ENCODE measurements at places on chromosomes 13 and 19. TPM values are rescaled to one million over a fixed set of nuclear protein-coding genes. Genes with fewer than 3 reads are reported as not detected.

Gene KLF2
- polyA plus RNA-seq = 4.8 TPM

Gene DNAJC15
- polyA plus RNA-seq = 19.4 TPM

Gene GJB2
- 0.28 TPM for polyA plus RNA-seq

Gene HMGB1
- 389 TPM for polyA plus RNA-seq

Gene FFAR1
- polyA plus RNA-seq = not detected

Gene SGCG
- 1.4 TPM for polyA plus RNA-seq

Gene FCHO1
- polyA plus RNA-seq = 1.5 TPM

Gene PROZ
- polyA plus RNA-seq = not detected

GRCh38 chr19:3350014-3350663 lies 16.2 kb upstream of the NFIC start:
- H3K27me3 ChIP-seq = no peaks in the 10 kb centered on the region
- no peaks in the 10 kb centered on the region for H3K4me1 ChIP-seq
- H3K36me3 ChIP-seq = no peaks in the 10 kb centered on the region
- DNase-seq = no peak
- H3K27ac ChIP-seq = no peak overlapping the region

DNA sequence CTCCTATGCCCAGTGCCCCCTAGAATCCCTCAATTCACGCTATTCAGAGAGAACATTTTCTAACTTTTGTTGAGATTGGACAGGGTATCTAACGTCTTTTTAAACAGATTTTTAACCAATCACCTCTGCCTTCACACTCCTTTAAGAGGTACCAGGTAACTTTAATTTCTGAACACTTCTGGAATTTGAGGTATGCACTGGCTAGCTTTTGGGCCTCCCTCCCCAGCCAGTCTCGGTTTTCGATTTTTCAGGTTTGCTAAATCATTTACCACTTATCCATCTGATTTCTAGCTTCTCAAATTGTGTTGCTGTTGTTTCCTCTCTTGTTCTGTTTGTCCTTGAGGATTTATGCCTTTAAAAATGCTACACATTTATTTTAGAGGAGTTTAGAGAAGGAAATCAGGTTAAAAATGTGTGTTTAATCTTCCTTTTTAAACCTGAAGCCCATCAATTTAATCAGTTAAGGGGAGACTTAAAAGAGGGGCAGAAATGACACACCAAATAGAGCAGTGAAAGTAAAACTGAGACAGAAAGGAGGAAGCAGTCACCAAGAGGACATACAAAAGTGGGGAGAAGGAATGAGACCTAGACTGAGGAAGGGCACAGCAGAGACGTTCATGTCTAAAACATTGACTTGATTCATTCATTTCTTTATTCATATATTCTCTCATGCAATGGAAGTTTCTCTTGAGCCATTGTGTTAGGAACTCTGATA lies 139.6 kb upstream of the HTR2A start:
- no peak for DNase-seq
- no peaks in the 10 kb centered on the region for H3K27me3 ChIP-seq
- no peak overlapping the region for H3K4me3 ChIP-seq
- H3K27ac ChIP-seq = no peak overlapping the region
- no peaks in the 10 kb centered on the region for H3K36me3 ChIP-seq

DNA sequence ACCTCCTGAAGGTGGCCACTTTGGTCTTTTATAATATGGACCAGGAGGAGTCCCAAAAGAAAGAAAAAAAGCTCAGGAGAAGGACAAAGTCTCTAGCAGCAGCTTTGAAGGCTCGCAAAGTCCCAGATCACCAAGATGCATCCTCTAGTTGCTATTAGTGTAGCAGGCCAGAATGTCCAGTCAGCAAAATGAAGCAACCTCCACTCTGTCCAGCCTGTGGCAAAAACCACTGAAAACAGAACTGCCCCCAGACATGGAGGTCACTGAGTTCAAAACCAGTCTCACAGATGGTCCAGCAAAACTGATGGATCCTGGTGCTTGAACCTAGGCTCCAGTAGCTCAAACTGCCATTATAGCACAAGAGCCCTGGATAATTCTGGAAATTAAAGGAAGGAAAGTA lies 10.4 kb downstream of the LILRB4 start:
- H3K27ac ChIP-seq = no peak overlapping the region
- no peaks in the 10 kb centered on the region for H3K36me3 ChIP-seq
- no peak overlapping the region for H3K4me3 ChIP-seq
- no peaks in the 10 kb centered on the region for H3K4me1 ChIP-seq
- H3K27me3 ChIP-seq = no peaks in the 10 kb centered on the region
- DNase-seq = no peak

- DNase-seq = no peak
- no peak overlapping the region for H3K4me3 ChIP-seq
- peaks cover 2% of the 10 kb centered on the region for H3K4me1 ChIP-seq
- no peaks in the 10 kb centered on the region for H3K27me3 ChIP-seq
- H3K27ac ChIP-seq = no peak overlapping the region
Measured at GRCh38 chr13:28172947-28173346, 34.6 kb downstream of the PAN3 start.

GRCh38 chr13:41962994-41963393 lies 2.1 kb upstream of the VWA8 start:
- H3K27ac ChIP-seq = no peak overlapping the region
- DNase-seq = no peak
- no peak overlapping the region for H3K4me3 ChIP-seq
- H3K36me3 ChIP-seq = no peaks in the 10 kb centered on the region
- no peaks in the 10 kb centered on the region for H3K4me1 ChIP-seq

- H3K27me3 ChIP-seq = no peaks in the 10 kb centered on the region
- H3K36me3 ChIP-seq = no peaks in the 10 kb centered on the region
- no peak for DNase-seq
- H3K4me1 ChIP-seq = no peaks in the 10 kb centered on the region
- no peak overlapping the region for H3K4me3 ChIP-seq
Measured at GRCh38 chr13:49185264-49185663, 34.9 kb upstream of the MLNR start.

- H3K27ac ChIP-seq = no peak overlapping the region
- no peaks in the 10 kb centered on the region for H3K4me1 ChIP-seq
- no peak overlapping the region for H3K4me3 ChIP-seq
- H3K27me3 ChIP-seq = no peaks in the 10 kb centered on the region
- H3K36me3 ChIP-seq = no peaks in the 10 kb centered on the region
Measured at GRCh38 chr13:98364647-98365046, 187.6 kb upstream of the RNF113B start.

- peak; percentile 99 for DNase-seq
- H3K27me3 ChIP-seq = no peaks in the 10 kb centered on the region
- peak within 1 kb of the TSS; percentile 81 for H3K4me3 ChIP-seq
- H3K36me3 ChIP-seq = no peaks in the 10 kb centered on the region
- no peaks in the 10 kb centered on the region for H3K4me1 ChIP-seq
- peak within 1 kb of the TSS; percentile 90 for H3K27ac ChIP-seq
Measured at GRCh38 chr13:95676762-95677563, at the start of gene DNAJC3. Gene DNAJC3, plus strand, starts transcription at chr13:95677139. Its CDS starts 117 bp downstream, at chr13:95677256.

GRCh38 chr19:8615813-8616596 lies 5.5 kb upstream of the ADAMTS10 start:
- DNase-seq = peak; percentile 88
- H3K36me3 ChIP-seq = no peaks in the 10 kb centered on the region
- no peaks in the 10 kb centered on the region for H3K27me3 ChIP-seq
- H3K27ac ChIP-seq = no peak overlapping the region

DNA sequence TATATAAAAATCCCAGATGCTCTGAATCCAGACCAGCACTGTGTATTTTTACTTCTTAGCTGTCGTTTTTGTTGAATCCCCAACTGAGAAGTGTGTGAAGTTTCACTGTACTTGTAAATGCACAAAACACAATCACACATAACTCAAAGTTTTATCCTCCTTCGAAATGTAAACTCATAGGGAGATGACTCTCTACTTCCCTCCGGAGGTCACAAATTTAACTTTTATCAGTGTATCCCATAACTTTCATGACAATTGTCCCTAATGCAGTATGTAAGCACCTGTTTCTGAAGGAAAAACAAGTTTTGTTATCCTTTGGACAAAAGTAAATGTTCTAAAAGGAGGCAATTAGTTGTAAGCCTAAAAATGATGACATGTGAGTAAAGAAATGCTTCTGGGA lies 665.0 kb upstream of the SLITRK6 start:
- DNase-seq = no peak
- no peak overlapping the region for H3K27ac ChIP-seq
- H3K36me3 ChIP-seq = no peaks in the 10 kb centered on the region
- H3K4me1 ChIP-seq = no peaks in the 10 kb centered on the region

DNA sequence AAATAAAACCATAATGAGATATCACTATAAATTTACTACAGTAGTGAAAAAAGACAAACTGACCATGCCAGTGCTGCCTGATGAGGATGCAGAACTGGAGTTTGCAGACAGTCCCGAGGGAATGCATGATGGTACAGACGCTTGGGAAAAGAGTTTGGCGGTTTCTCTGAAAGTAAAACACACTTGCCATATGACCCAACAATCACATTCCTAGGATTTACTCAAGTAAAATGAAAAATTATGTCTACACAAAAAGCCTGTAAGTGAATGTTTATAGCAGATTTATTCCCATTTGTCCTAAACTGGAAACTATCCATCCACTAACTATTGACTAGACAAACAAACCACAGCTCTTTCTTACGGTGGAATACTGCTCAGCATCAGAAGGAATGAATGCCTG lies 271.0 kb downstream of the DNAJC15 start:
- no peaks in the 10 kb centered on the region for H3K27me3 ChIP-seq
- no peak for DNase-seq
- no peaks in the 10 kb centered on the region for H3K4me1 ChIP-seq
- no peak overlapping the region for H3K27ac ChIP-seq
- no peaks in the 10 kb centered on the region for H3K36me3 ChIP-seq
